GM19239 (cell line): ENCODE measurements at places on chromosomes 1 and 21.

DNA sequence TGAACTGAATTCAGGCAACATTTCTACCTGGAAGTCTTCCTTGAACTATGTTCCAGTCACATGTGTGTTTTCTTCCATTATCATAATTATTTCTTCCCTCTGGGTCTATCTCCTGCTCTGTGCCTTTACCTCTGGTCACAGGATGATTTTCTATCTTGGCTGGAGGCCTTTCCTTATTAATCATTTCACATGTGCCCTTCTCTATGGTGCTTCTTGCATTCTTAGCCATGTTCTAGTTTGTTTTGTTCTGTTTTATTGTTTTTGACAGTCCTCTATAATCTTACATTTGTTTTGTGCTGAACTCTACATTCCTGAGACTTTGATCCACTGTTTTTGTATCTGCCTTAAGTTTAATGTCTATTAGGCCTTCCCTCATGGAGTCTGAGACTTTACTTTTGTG is 51.0 kb downstream of the SGIP1 start:
- DNase-seq: no peak

DNA sequence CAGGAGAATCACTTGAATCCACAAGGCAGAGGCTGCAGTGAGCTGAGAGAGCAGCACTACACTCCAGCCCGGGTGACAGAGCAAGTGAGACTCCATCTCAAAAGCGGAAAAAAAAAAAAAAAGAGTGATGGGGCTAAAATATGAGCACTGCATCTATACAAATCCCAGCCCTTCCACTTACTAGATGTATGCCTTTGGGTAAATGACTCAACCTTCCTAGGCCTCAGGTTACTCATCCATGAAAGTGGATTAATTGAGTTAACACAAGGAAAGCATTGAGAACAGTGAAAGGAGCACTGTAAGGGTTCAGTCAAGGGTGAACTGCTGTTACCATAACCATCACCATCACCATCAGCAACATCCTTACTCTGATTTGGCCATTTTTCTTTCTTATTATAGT is 226.4 kb upstream of the C8B start:
- DNase-seq: no peak

GRCh38 chr21:40227096-40227495 is 359.9 kb downstream of the PCP4 start:
- DNase-seq: no peak

DNA sequence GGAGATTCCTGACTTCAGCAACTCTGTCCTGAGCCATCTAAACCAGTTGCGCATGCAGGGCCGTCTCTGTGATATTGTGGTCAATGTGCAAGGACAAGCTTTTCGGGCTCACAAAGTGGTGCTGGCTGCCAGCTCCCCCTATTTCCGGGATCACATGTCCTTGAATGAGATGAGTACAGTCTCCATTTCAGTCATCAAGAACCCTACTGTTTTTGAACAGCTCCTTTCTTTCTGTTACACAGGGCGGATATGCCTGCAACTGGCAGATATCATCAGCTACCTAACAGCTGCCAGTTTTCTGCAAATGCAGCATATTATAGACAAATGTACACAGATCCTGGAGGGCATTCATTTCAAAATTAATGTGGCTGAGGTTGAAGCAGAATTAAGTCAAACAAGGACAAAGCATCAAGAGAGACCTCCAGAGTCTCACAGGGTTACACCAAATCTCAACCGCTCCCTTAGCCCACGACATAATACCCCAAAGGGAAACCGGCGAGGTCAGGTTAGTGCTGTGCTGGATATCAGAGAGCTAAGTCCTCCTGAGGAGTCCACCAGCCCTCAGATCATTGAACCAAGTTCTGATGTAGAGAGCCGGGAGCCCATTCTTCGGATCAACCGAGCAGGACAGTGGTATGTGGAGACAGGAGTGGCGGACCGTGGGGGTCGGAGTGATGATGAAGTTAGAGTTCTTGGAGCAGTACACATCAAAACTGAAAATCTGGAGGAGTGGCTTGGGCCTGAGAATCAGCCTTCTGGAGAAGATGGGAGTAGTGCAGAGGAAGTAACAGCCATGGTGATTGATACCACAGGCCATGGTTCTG is 2.3 kb downstream of the ZBTB37 start:
- no peak for DNase-seq

- DNase-seq: peak; percentile 75
Observed at GRCh38 chr1:26788836-26789611, 1.3 kb downstream of the PIGV start.

GRCh38 chr1:188937965-188938551 is 1539.6 kb downstream of the BRINP3 start:
- DNase-seq: no peak

- no peak for DNase-seq
Observed at GRCh38 chr1:119308806-119309205, 59.8 kb upstream of the HAO2 start.

- DNase-seq: no peak
Observed at GRCh38 chr1:16276302-16277030, 39.5 kb upstream of the CPLANE2 start.

- no peak for DNase-seq
Observed at GRCh38 chr1:17162941-17163340, 42.0 kb upstream of the PADI1 start.

GRCh38 chr1:13888351-13888986 is 188.5 kb downstream of the PRDM2 start:
- DNase-seq: no peak

DNA sequence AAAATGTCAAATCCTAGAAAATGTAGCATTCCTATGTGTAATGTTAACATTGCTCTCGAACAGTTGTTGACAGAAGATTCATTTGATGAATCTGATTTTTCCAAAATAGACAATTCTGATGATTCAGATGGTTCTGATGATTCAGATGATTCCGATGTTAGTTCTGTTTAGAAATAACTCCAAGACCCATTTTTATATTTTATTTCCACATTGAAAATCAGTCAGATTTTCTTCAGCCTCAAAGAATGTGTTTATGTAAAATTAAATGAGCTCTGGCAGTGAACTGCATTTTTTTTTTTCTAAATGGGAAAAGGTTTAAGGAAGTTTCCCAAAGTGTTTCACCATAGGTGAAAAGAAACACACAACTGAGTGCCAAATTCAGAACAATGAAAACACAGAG is 136.5 kb downstream of the TSEN15 start:
- DNase-seq: no peak

GRCh38 chr1:175888996-175889395 is 145.6 kb upstream of the TNR start:
- no peak for DNase-seq

- DNase-seq: no peak
Observed at GRCh38 chr1:96825231-96825630, 103.6 kb downstream of the PTBP2 start.

DNA sequence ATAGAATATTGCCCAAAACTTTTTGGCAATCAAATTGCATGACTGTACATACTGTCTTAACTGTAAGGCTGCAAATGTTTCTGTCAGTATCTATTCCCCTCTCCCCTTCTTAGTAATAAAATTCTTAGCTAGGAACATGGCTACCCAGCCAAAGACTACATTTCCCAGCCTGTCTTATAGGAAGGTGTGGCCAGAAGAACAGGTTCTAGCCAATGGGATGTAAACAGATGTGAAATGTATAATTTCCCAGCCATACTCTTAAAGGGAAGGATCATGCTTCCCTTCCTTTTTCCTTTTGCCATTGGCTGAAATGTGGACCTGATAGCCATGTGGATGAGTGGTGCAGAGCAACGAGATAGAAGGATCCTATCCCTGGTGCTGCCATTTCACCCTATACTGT is 7.0 kb upstream of the HIVEP3 start:
- no peak for DNase-seq

DNA sequence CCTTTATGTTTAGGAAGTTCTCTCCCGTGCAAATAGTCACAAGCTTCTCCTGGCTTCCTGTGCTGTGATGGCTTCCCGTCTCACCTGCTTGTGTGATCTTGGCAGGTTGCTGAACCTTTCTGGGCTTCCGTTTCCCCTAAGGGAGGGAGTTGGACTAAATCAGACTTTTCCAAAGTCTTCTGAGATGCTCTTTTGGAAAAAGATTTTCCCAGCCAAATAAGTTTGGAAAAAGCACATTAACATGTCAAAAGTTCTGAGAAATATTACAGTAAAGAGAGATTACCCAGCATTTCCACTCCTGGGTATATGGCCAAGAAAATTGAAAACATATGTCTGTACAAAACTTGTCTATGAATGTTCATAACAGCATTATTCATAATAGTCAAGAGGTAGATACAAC is 36.0 kb upstream of the TENT5C start:
- no peak for DNase-seq

DNA sequence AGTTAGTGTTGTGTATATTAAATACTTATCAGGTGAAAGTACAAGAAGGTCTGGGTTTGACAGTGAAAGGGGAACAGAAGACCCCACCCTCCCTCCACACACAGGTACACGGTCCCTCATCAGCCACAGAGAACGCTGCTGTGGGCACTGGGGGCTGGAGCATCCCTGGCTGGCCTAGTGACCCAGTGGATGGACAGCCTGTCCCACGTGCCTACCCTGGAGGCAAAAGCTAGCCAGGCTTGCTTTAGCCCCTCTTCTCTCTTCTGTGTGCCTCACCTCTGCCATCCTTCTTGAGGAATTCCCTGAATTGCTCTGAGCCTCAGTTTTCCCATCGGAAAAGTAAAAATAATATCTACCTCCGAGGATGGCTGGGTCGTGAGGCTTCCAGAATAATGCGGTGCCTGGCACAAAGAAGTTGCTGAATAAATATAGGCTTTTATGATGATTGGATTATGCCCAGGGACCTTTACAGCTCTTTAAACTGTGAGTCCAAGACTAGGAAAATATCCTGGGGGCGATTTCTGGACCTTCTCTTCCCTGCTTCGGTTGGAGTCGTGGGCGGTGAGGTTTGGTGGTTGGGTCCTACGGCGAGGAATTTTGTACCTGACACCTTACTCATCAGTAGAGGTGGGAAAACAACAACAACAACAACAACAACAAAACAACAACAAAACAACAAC is 918 bp downstream of the IFNLR1 start:
- no peak for DNase-seq

GRCh38 chr1:105137543-105138457 is 1388.1 kb downstream of the AMY1C start:
- DNase-seq: no peak

- DNase-seq: no peak
Observed at GRCh38 chr1:173917635-173918493, 737 bp upstream of the SERPINC1 start.

DNA sequence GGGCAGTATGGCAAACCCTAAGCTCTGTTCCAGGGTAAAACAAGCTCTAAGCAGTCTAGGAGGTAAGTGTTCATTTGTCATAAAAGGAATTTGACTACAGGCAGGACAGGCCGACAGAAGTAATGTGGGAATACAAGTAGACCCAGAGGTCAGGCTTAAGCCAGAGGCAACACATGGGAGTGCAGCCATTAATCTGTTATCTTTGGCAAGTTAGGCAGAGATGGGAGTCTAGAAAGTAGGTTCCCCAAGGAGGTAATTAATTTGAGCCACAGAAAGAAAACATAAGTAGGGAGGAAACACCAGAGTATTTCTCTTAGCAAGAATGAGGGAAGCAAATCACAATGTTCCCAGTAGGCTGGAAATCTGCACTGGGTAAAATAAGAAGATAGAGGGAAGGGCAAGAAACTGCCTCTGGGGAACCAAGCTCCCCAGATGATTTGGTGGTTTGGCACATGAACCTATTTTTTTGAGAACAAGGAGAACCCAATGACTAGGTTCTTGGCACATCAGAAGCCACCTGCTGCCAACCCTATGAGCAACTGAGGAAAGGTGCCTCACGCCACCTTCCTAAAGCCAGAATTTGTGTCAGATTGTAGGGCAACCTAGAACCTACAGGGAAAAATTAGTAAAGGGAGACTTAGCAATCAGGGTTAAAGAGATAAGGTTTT is 636.4 kb upstream of the PLXNA2 start:
- no peak for DNase-seq

DNA sequence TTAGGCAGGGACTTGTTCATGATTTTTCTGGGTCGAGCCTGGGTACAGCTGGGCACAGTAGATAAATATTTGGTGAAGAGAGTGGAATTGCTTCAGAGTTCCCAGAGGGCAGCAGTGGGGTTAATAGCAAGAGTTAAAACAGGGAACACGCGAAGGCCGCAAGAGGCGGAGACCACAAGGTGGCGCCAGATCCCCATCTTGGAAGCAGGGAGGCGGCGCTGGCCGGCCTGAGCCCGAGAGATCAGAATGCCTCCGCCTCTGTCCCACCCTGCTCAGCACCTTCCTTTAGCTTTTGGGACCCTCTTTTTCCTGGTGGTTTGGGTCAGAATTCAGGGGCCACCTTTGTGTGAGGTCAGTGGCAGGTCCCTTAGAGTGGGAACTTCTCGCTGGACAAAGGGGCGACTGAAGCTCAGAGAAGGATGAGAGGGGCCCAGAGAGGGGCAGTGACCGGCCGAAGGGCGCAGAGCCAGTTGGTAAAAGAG is 6.5 kb upstream of the PADI2 start:
- DNase-seq: peak; percentile 89

DNA sequence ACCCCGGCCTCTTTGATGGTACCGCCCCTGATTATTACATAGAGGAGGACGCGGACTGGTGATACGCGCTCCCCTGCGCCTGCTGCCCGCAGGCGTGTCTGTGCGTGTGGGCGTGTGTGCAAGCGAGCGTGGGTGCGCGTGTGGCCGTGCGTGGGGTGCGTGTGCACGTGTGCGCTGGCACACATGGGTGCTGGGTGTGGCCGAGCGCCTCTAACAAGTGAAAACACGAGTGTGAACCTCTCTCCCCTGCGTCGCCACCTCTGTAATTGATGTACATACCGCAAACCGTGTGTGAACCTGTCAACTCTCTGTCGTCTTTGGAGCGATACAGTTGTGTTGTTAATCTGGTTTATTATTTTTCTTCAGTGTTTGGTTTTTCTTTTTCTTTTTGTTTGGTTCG is 87.8 kb upstream of the TMEM51 start:
- DNase-seq: no peak

- DNase-seq: no peak
Observed at GRCh38 chr1:225765982-225766674, 11.5 kb upstream of the SRP9 start.

DNA sequence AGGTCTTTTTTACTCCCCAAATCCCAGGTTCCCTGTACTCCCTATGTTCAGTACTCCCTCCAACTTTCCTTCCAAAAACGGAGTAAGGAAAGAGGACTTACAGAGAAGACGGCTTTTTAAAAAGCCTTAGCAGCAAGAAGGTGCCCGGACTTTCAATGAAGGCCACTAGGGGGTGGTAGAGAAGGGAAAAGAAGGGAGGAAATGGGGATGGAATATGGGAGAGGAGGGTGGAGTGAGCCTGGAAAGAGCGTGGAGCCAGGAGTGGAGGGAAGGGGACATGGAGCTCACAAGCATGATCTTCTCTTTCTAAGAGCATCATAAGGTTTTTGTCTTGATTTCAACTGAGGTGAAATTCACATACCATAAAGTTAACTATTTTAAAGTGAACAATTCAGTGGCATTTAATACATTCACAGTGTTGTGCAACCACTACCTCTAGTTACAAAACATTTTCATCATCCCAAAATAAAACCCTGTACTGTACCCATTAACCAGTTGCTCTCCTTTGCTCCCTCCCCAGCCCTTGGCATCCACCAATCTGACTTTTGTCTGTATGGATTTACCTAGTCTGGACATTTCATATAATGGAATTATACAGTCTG is 129.9 kb downstream of the ZNF281 start:
- DNase-seq: no peak
